GM23338 (cell line): ENCODE measurements at places on chromosomes 11 and 22.

GRCh38 chr11:67177399-67178281, 58.6 kb downstream of the KDM2A start:
- DNase-seq: no peak

DNA sequence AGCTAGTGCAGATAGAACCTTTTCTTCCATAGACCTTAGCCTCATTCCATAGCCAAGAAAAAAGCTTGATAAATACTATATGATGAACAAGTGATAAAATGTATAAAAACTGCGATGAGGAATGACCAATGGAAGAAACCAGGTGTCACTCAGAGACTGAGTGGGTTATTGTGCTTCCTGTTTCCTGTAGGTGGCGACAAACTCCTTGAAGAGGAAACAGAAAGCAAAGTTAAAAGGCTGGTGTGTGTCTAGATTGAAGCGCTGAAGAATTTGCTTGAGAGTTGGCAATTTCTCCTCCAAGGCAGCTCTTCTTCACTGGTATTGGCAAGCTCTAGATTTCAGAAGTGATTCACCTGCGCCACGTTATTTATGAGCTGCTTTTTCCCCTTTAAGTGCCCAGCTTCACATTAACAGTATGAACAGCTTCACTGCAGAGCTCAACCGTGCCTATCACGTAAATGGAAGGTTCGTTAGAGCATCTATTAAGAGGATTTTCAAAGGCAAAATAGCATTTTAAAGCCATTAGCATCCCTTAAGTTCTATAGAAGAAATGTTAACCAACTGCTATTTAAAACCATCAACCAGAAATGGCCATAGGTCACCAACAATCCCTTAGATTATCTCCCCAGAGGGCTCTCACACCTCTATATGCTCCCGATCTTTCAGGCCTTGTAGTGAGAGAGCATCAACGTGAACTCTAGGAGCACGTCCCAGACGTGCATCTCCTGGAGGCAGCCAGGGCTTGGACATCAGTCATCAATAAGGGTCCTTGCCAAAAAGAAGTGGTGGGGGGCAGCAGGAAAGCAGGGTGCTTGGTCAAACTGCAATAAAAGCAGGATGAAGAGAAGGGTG, 179.4 kb downstream of the CADM1 start:
- DNase-seq: peak; percentile 89

- peak; percentile 17 for DNase-seq
These were observed at the start of gene SCGB1D2 for GRCh38 chr11:62242021-62242420. Gene SCGB1D2, plus strand, starts transcription at chr11:62242239. Its CDS starts 69 bp downstream, at chr11:62242308.

- no peak for DNase-seq
These were observed 150.2 kb upstream of the POU2AF2 start for GRCh38 chr11:111095327-111095726.

DNA sequence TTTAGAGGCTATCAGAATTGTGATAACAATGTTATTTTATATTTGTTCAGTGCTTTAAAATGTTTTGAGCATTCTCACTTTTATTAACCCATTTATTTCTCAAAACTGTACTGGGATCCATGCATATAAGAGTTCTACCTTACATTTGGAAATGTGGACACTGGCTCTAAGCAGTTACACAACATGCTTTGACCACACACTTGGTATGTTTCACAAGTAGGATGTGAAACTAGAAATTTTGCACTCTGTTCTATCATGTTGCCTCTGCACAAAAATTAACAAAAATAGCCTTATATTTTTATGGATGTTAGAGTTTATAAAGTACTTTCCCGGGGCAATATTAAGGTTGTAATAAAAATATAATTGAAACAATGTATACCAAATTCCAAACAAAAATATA, 126.9 kb upstream of the CHORDC1 start:
- DNase-seq: no peak

DNA sequence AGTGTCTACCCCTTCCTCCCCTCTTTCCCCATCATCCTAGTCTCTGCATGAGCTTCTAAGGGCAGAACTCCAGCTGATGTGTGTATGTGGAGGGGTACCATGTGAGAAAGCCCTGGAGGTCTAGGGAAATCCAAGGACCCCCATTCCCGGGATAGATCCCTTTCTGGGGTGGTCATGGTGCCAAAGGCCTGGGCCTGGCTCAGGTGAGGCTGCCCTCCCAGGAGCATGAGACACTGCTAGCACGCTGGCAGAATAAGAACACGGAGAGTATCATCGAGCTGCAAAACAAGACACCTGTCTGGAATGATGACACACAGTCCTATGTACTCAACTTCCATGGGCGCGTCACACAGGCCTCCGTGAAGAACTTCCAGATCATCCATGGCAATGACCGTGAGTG, 19.6 kb downstream of the TUB start:
- DNase-seq: no peak

DNA sequence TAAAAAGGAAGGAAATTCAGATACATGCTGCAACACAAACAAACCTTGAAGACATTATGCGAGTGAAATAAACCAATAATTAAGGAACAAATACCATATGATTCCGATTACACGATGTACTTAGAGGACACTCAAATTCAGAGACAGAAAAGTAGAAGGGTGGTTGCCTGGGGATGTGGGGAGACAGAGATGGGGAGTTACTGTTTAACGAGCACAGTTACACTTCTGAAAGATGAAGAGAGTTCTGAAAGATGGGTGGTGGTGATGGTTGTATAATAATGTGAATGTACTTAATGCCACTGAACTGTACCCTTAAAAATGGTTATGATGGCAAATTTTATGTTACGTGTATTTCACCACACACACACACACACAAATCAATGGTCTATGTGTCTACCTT, 14.7 kb downstream of the ZBTB44 start:
- no peak for DNase-seq

GRCh38 chr22:43400449-43400848, 11.4 kb upstream of the MPPED1 start:
- no peak for DNase-seq

GRCh38 chr22:40215266-40215665, 37.5 kb downstream of the TNRC6B start:
- no peak for DNase-seq

DNA sequence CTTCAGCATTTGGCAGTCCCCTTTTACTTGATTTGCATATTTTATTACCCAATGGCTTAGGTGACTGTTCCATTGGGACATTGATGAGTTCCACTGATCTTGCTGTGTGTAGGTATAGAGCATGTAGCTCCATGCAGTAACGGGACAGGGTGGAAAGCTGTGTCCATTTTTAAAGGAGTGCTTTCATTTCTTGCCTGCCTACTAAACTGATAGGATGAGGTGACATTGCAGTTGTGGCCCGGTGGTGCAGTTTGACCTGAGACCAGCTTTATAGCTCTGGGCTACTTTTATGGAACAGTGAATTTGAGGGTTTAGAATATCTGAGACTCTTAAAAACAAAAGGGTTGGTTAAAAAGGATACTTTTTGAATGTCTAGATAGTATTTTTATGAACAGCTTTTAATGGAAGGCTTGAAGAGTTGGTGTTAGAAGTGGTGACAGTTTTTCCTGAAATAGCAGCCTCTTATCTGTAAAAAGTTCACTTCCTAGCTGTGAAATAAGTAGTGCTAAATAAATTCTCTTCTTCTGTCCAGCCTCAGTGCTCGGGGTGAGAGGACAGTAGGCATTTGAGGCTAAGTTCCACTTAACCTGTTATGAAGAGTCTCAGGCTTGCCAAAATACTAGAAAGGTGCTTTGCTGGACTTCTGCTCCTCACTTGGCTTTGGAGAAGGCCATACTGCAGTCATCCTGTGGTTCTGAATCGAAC, 27.0 kb downstream of the NAT10 start:
- DNase-seq: no peak

GRCh38 chr22:30336752-30337460, 10.2 kb upstream of the TBC1D10A start:
- DNase-seq: no peak

GRCh38 chr11:3148255-3148989, 16.7 kb downstream of the OSBPL5 start:
- DNase-seq: no peak

- DNase-seq: peak; percentile 99
These were observed 10.2 kb downstream of the YPEL4 start for GRCh38 chr11:57639321-57640067.

DNA sequence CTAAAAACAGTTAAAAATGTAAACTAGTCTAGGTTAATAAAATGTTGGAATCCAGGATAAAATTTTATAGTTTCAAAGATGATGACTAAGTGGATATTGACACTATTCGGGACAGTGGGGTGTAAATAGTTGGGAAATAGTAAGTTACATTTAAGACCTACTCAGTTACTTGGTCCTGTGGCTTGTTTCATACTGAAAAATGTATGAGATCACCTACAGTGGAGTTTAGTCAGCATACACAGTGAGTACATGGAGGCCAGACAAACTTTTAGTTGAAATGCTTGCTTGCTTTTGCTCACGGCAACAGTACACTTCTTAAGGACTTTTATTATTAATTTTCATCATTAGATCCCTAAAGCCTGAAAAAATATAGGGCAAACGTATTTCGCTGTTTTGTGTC, 16.1 kb downstream of the TRIM22 start:
- DNase-seq: no peak

GRCh38 chr11:78603792-78604191, 29.1 kb upstream of the NARS2 start:
- no peak for DNase-seq

DNA sequence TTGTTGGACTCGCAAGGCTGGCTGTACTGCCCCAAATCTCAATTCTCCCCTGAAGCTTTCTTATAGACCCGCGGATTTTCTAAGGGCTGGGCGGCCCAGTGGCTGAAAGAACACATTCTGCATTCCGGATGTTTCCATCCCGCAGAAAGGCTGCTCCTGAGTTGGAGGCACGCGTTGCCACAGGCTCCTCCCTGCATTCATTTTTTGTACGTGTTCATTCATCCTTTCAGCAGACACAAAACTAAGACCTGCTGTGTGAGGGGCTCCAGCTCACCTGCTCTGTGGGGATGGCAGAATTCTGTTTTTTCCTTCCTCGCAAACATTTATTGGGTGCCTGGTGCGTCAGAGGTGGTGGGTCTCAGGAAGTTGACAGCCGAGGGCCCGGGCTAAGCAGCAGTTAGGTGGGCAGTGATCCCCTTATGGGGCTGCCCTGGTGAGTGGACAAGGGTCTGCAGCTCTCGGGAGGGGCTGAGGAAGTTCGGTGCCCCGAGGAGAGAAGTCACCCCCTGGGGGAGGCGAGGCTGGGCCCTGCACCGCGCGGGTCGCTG, 23.7 kb downstream of the SHANK3 start:
- no peak for DNase-seq

GRCh38 chr11:36101466-36101865, 157.6 kb downstream of the LDLRAD3 start:
- no peak for DNase-seq

GRCh38 chr11:13277768-13278608, at the start of gene BMAL1:
Gene BMAL1, plus strand, starts transcription at chr11:13277790. Its CDS starts 76,519 bp downstream, at chr11:13354309.
- DNase-seq: peak; percentile 59

GRCh38 chr11:117953024-117953671, 23.9 kb upstream of the TMPRSS13 start:
- DNase-seq: no peak

GRCh38 chr22:39277142-39277607, 32.4 kb upstream of the PDGFB start:
- no peak for DNase-seq

DNA sequence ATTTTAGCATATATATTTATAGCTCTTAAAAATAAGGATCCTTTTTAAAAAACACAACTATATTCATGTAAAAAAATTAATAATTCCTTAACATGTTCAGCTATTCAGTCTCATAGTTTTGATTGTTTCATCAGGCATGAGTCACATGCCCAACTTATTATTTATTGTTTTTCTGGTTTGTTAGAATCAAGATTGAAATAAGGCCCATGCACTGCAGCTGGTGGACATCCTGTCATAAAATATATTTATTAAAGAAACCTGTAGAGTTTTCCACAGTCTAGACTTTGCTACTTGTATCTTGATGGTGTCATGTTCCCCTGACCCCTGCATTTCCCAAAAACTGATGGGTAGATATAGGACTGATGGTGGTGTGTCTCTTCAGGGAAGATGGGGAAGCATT, 77.4 kb downstream of the PARVA start:
- no peak for DNase-seq

DNA sequence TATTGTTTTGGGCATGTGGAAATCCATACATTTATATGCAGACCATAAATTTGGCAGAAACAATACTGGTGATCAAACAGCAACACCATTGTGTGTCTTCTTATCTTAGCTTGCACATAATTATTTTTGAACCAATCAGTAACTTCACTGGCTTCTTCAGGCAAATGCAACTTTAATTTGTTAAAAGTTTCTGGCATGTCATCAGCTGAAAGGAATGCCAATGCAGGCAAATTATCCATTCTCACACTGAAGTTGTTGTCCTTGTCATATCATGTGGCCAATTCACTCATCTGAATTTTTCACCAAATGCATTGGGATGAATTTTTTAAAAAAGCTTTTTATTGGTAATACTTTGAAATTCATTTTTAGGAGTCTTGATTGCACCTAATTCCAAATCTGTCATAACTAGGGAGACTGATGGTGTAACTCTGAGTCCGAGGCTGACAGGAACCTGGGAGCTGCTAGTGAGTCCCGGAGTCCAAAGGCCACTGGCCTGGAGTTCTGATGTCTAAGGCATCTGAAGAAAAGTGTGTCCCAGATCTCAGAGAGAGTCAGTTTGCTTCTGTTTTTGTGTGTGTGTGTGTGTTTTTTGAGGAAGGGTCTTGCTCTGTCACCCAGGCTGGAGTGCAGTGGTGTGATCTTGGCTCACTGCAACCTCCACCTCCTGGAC, 17.4 kb upstream of the OR10V1 start:
- no peak for DNase-seq

DNA sequence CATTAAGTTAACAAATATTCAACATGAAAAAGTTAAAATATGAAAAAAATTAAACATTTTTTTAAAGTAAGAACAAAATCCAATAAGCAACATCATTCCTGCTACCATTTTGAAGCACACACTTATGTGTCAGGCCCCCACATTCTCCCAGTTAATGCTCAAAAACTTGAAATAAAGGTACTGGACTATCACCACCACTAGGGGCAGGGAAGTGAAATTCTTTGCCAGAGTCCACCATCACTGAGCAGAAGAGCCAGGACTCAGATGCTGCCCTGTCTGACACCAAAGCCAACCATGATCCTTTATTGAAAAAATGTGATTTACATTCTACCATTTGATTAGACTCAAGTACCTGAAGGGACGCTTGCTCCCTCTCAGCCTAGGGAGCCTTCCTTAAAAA, 39.1 kb downstream of the PITPNB start:
- peak; percentile 79 for DNase-seq

DNA sequence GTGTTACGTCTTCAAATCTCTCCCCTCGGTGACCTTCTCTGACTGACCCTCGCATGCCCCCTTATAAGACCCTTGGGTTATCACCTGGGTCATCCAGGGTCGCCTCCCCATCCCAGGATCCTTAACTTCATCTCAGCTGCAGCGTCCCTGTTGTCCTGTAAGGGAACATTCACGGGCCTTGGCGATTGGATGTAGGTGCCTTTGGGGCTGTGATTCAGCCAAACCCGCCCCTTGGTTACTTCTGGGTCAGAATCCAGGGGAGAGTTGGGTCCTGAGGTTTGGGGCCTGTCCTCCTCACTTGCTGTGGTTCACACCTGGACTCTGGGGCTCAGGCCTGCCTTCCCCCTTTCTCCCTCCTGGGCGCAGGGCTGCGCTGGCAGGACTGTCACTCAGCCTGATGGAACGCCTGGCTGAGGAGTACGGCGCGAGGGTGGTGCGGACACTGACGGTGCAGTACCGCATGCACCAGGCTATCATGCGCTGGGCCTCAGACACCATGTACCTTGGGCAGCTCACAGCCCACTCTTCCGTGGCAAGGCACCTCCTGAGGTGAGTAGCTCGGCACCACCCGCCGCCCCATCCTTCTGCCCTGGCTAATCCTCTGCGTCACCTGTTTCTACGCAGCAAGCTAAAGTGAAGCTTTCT, 29.4 kb downstream of the IGHMBP2 start:
- no peak for DNase-seq

- no peak for DNase-seq
These were observed 55.4 kb downstream of the CDON start for GRCh38 chr11:126007238-126007637.

- peak; percentile 27 for DNase-seq
These were observed 128.3 kb downstream of the TEAD1 start for GRCh38 chr11:12802418-12803085.
